ENCODE measurements at places on chromosomes 3 and 15. TPM values are rescaled to one million over a fixed set of nuclear protein-coding genes. Genes with fewer than 3 reads are reported as not detected.

GRCh38 chr15:68426116-68426515 is 5.8 kb downstream of the ITGA11 start:
- H3K27ac ChIP-seq, result no peak overlapping the region
- peaks cover 15% of the 10 kb centered on the region for H3K27me3 ChIP-seq
- no peak for DNase-seq

DNA sequence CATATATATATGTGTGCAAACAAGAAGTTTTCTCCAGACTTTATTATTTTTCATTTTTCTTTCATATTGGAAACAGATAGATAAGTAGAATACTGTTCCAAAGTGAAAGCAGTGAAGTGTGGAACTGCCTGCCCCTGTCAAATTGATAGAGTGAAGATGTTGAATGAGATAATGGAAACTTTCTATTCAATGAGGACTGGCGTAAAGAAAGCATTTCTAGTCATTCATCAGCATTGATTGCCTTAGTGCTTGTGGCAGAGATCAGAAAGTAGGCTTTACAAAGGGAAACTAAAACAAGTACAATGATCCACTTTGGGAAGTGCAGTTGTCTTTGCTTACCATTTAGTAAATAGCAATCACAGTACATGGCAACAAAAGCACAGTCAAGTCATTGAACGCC is 300.0 kb downstream of the CADM2 start:
- no peak for DNase-seq
- no peaks in the 10 kb centered on the region for H3K36me3 ChIP-seq
- no peaks in the 10 kb centered on the region for H3K4me1 ChIP-seq
- no peaks in the 10 kb centered on the region for H3K27me3 ChIP-seq
- H3K4me3 ChIP-seq, result no peak overlapping the region
- no peak overlapping the region for H3K27ac ChIP-seq

The BNC1 gene
- not detected for total RNA-seq

- no peak overlapping the region for H3K27ac ChIP-seq
- H3K36me3 ChIP-seq, result peaks cover under 1% of the 10 kb centered on the region
- no peak overlapping the region for H3K4me3 ChIP-seq
- H3K27me3 ChIP-seq, result no peaks in the 10 kb centered on the region
These were observed 43.9 kb downstream of the PAQR5 start for GRCh38 chr15:69342460-69343076.

The EDEM1 gene
- 11.7 TPM for total RNA-seq

The APH1B gene
- total RNA-seq, result 20.9 TPM

DNA sequence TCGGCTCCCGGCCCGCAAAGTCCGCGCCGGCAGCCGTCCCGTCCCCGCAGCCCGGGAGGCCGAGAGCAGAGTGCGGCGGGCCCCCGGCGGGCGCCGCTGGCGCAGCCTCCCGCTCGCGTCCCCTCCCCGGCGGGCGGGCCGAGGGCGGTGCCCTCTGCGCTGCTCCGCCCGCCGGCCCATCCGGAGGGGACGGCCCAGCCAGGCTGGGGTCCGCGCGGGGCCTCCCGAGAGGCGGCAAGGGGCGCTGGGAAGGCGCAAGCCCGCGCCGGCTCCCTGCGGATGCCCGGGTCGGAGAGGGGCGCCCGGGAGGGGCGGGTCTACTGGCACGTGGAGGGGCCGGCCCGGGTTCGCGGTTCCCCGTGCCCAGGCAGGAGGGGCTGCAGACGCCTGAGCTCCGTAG is at the start of the genes CLCN2 and POLR2H:
CLCN2 (minus strand) TSS at position 74 of the 400 bp plus-strand sequence. CDS start 126 bp downstream, outside the sequence.
POLR2H (plus strand) TSS at position 179 of the 400 bp plus-strand sequence. CDS start 1,783 bp downstream, outside the sequence.
- H3K4me3 ChIP-seq, result peak within 1 kb of the TSS; percentile 96
- DNase-seq, result peak; percentile 66
- peaks cover 2% of the 10 kb centered on the region for H3K4me1 ChIP-seq
- peaks cover 44% of the 10 kb centered on the region for H3K36me3 ChIP-seq

The ALDH1A2 gene
- total RNA-seq, result 0.72 TPM

The CTXN2 gene
- 0.11 TPM for total RNA-seq

GRCh38 chr3:43317461-43318316 is 31.3 kb downstream of the SNRK start:
- no peaks in the 10 kb centered on the region for H3K4me1 ChIP-seq
- H3K36me3 ChIP-seq, result peaks cover 3% of the 10 kb centered on the region
- H3K4me3 ChIP-seq, result 0 out of 3 replicates have a peak overlapping the region, but pooled peaks have one; percentile 1
- H3K27ac ChIP-seq, result no peak overlapping the region
- no peaks in the 10 kb centered on the region for H3K27me3 ChIP-seq

DNA sequence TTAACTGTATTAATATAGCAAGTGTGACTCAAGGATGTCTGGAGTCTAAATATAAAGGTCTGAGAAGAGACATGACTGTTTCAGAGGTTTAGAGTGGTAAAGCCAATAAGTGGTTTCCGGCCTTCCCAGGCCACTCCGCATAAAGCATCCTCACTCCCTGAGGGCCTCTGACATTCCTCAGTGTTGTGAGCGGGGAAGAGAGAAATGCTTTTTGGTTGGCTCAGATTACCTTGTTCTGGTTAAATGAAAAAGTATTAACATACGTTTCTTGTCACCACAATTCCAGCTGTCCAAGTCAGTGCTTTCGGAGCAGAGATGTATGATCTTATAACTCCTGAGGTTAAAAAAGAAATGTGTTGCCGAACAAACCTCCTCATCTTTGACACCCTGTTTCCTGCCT is 103.8 kb downstream of the RBMS3 start:
- no peaks in the 10 kb centered on the region for H3K4me1 ChIP-seq
- no peak overlapping the region for H3K27ac ChIP-seq
- no peaks in the 10 kb centered on the region for H3K27me3 ChIP-seq

DNA sequence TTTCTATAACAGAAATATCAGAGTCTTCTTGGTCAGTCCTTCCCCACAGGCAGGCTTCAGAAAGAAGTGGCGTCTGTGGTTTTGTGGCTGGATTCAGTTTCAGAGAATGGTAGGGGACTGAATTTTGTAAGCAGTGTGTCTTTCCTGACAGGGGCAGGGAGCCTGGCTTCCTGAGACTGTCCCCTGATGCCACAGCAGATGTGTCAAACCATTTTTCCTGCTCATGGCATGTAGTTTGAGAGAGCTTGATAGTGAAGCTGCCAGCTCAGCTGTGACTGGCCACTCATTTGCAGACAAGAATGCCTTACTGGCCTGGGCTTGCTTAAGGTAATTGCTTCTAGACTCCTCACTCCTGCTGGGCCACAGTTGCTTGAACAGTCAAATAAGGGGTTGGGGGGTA is 26.4 kb downstream of the LARS2 start:
- H3K27ac ChIP-seq, result no peak overlapping the region
- H3K27me3 ChIP-seq, result no peaks in the 10 kb centered on the region
- no peak for DNase-seq
- H3K36me3 ChIP-seq, result peaks cover 33% of the 10 kb centered on the region
- no peaks in the 10 kb centered on the region for H3K4me1 ChIP-seq

- no peaks in the 10 kb centered on the region for H3K27me3 ChIP-seq
- no peak overlapping the region for H3K4me3 ChIP-seq
- no peak overlapping the region for H3K27ac ChIP-seq
- DNase-seq, result no peak
- H3K4me1 ChIP-seq, result no peaks in the 10 kb centered on the region
- no peaks in the 10 kb centered on the region for H3K36me3 ChIP-seq
These were observed 89.1 kb downstream of the EBLN2 start for GRCh38 chr3:73150369-73151130.

The SLC22A13 gene
- total RNA-seq, result not detected

The GREM1 gene
- total RNA-seq, result 1.1 TPM

- no peak for DNase-seq
- no peak overlapping the region for H3K27ac ChIP-seq
- H3K27me3 ChIP-seq, result no peaks in the 10 kb centered on the region
- H3K4me1 ChIP-seq, result peaks cover 3% of the 10 kb centered on the region
- 0 out of 3 replicates have a peak, but pooled peaks cover 2% of the 10 kb centered on the region for H3K36me3 ChIP-seq
These were observed 16.0 kb downstream of the NEK10 start for GRCh38 chr3:27353221-27353620.

DNA sequence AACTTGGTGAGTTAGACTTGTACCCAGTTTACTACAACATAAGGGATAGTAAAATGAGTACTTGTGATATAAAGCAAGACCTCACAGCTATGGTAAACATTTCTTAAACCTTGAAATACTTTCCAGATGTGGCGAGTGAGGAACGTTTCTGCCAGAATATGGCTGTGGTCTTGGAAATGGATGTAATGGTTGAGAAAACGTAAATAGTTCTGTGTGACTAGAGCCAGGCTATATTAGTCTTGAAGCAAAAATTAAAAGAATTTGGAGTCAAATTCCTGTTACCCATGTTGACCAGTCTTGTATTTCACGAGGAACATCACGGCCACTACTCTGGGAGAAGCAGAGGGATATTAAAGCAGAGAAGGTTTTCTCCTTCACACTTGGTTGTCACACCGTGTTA is 15.3 kb downstream of the OR4F15 start:
- DNase-seq, result no peak
- H3K36me3 ChIP-seq, result no peaks in the 10 kb centered on the region
- H3K27me3 ChIP-seq, result no peaks in the 10 kb centered on the region
- no peak overlapping the region for H3K27ac ChIP-seq

The PP2D1 gene
- total RNA-seq, result not detected

- peaks cover 8% of the 10 kb centered on the region for H3K36me3 ChIP-seq
- H3K4me3 ChIP-seq, result no peak overlapping the region
- DNase-seq, result no peak
- H3K27me3 ChIP-seq, result no peaks in the 10 kb centered on the region
- H3K4me1 ChIP-seq, result no peaks in the 10 kb centered on the region
These were observed 307.6 kb upstream of the SLITRK3 start for GRCh38 chr3:165503825-165504224.

- no peaks in the 10 kb centered on the region for H3K27me3 ChIP-seq
- H3K27ac ChIP-seq, result no peak overlapping the region
These were observed 447.4 kb upstream of the ROBO1 start for GRCh38 chr3:80215191-80215590.

The THBS1 gene
- 72.1 TPM for total RNA-seq

The ZNF774 gene
- total RNA-seq, result 2.5 TPM

The ZBED2 gene
- total RNA-seq, result not detected

GRCh38 chr15:66124651-66125050 is 128.9 kb downstream of the MEGF11 start:
- H3K4me3 ChIP-seq, result no peak overlapping the region
- H3K27ac ChIP-seq, result no peak overlapping the region
- H3K36me3 ChIP-seq, result no peaks in the 10 kb centered on the region

The AGTR1 gene
- not detected for total RNA-seq

- no peak overlapping the region for H3K27ac ChIP-seq
- no peak for DNase-seq
- H3K36me3 ChIP-seq, result no peaks in the 10 kb centered on the region
- no peaks in the 10 kb centered on the region for H3K4me1 ChIP-seq
- H3K27me3 ChIP-seq, result no peaks in the 10 kb centered on the region
These were observed 194.3 kb downstream of the RORA start for GRCh38 chr15:61034678-61035291.

GRCh38 chr15:40702077-40702476 is 7.1 kb downstream of the RAD51 start:
- H3K36me3 ChIP-seq, result peaks cover 20% of the 10 kb centered on the region
- H3K27me3 ChIP-seq, result no peaks in the 10 kb centered on the region
- H3K4me1 ChIP-seq, result no peaks in the 10 kb centered on the region
- DNase-seq, result no peak
- no peak overlapping the region for H3K4me3 ChIP-seq
- H3K27ac ChIP-seq, result no peak overlapping the region

Data from H9 (cell line).